ENCODE measurements at places on chromosomes 6 and 20.

GRCh38 chr20:31966991-31967655, 828 bp upstream of the XKR7 start:
- DNase-seq: no peak

GRCh38 chr20:53070706-53071392, 98.7 kb downstream of the TSHZ2 start:
- DNase-seq: peak; percentile 13

- no peak for DNase-seq
Measured at GRCh38 chr20:54843865-54844264, 368.5 kb downstream of the DOK5 start.

GRCh38 chr20:17916433-17916891, 52.1 kb downstream of the SNX5 start:
- DNase-seq: no peak

- DNase-seq: no peak
Measured at GRCh38 chr6:150640556-150641209, 41.0 kb downstream of the PLEKHG1 start.

GRCh38 chr6:54254886-54255285, 53.4 kb upstream of the TINAG start:
- no peak for DNase-seq

DNA sequence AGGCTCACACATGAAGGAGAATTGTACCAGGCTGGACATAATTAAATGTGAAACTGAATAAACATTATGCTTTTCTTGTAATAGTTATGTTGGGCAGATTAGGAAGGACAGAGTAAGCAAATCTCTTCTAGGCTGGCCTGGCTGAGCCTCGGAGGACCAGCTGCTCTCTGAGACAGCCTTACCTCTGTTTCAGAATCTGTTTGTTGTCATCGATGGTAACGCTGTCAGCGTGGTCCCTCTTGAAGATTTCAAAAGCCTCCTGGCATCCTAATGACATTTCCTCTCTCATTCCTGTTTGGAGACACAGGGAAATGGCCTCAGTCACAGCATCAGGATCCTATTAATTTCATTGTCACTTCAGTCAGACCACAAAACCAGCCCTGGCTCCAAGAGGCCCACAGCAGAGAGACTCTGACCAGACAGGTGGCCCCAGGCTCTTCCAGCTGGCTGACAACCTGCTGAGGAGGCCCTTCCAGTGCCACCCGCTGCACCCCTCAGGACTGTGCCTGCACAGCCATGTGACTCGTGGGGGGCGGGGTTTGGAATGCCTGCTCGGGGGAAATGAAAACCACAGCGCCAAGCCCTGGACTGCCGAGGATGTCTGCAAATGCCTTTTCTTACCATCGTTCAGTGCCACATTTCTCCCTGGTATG, 108.5 kb upstream of the KCNK16 start:
- peak; percentile 37 for DNase-seq

DNA sequence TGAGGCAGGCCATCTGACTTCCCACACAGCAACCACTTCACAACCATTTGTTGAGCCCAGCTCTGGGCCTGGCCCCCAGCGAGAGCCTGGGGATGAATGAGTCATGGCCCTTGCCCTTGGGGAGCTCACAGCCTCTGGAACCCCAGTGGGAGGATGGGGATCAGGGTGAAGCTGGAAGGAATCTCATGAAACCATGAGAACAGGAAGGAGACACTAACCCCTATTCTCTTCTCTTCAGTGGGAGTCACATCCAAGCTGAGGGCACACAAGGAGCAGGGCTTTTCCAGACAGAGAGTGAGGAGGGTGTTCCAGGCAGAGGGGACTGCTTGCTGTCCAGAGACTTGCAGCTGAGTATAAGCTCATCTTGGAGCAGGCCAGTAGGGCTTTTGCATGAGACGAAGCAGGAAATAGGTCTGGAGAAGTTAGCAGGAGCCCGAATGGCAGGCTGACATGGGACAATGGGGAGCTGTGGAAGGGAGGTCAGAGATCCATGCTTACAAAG, 7.5 kb downstream of the FOXS1 start:
- DNase-seq: peak; percentile 42

GRCh38 chr20:44733341-44734069, 12.2 kb upstream of the KCNK15 start:
- peak; percentile 59 for DNase-seq

DNA sequence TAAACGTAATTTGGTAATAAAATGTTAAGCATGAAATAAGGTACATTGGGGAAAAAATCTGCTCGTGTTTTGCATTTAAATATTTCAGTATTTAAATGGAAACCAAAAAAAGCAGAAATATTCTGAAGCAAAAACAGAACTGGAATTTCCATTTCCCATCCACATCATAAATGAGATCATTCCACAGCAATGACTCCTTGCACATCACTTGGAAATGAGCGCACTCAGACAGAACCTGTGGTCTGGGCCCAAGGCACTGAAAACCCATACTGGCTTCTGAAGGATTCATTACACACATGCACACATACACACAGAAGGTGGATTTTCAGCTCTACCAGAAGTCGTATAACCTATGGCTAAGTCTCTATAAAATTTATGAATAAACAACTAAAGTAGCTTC, 174.8 kb downstream of the IBTK start:
- DNase-seq: peak; percentile 90

- DNase-seq: no peak
Measured at GRCh38 chr6:127436578-127437110, 22.5 kb downstream of the KIAA0408 start.

DNA sequence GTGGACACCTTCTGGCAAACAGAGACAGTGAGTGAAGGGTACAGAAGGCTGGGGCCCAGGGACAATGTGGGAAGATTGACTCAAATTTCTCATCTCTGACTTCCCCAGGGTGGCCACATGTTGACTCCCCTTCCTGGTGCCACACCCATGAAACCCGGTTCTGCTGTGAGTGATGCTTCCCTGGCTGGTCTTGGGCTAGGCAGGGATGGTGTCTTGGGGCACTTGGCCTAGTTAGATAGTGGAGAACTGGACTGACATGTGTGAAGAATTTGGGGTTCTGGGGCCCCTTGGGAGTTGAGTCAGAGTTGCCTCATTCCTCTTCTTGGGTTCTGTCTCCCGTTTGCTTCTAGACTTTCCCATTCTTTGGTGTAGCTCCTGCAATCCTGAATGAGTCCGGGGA, 34.2 kb downstream of the GSS start:
- no peak for DNase-seq

DNA sequence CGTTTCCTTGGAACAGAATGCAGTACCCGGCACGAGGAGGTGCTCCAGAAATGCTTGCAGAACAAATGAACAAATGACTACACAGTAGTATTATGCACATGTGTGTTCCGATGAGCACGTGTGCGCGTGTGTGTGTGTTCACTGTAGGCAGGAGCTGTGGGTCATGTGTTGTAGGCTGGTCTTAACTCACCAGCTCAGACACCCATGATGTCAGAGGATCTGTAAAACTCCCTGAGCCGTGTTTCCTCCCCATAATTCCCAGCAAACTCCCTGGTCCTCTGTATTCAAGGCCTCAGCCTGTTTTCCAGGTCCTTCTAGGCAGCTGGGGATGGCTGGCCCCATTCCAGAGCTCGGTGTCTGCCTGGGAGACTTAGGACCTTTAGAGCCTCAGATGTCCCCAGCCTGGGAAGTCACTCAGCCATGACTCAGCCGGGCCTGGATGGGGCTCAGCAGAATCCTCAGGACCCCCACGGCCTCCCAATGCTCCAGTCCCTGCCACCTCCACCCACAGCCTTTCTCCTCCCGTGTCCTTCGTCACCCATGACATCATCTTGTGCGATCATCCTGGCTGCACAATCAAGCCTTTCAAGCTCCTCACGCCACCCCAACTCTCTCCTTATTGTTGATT, 475.0 kb upstream of the SULF2 start:
- DNase-seq: peak; percentile 17

GRCh38 chr6:85966828-85967227, 324.1 kb upstream of the SYNCRIP start:
- no peak for DNase-seq

DNA sequence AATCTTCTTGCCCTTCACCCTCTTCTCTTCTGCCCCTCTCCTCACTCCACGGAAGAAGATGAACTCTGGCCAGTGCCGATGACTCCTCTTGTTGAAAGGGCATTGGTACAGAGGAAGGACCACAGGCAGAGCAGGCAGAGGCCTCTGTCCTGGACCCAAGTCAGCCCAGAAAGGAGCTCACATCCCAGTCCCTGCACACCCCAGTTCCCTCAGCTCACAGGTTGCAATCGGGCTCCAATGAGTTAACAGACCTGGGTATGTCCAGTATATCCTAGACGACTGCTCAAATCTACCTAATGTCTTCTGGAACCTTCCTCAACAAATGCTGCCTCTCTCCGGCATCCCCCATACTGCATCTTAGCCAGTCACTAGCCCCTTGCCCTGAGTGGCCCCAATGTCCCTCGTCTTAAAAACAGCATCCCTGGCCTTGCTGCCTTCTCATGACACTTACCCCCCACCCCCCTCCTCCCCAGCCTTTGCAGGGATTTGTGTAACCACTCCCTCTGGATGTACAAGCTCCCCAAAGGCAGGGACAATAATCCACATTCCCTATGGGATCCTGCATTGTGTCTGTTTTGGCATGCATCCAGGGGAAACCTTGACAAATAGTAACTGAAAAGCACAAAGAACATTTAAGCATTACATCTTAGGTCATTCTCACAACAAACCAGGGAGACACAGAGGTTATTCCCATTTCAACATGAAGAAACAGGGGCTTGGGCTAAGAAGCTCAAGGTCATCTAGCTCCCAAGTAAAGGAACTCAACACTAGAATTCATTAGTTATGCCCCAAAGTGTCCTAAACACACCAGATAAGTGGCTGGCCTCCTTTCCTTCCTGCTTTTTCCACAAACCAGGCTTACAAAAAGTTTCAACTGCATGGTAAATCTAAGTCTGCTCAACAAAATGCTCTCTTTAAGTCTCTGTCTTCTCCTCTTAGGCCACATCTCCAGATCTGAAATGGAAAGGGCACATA, 45.1 kb downstream of the TRERF1 start:
- DNase-seq: no peak

- no peak for DNase-seq
Measured at GRCh38 chr20:54166987-54167662, 6.7 kb downstream of the CYP24A1 start.

GRCh38 chr20:62693524-62693922, 15.1 kb upstream of the NTSR1 start:
- DNase-seq: no peak

DNA sequence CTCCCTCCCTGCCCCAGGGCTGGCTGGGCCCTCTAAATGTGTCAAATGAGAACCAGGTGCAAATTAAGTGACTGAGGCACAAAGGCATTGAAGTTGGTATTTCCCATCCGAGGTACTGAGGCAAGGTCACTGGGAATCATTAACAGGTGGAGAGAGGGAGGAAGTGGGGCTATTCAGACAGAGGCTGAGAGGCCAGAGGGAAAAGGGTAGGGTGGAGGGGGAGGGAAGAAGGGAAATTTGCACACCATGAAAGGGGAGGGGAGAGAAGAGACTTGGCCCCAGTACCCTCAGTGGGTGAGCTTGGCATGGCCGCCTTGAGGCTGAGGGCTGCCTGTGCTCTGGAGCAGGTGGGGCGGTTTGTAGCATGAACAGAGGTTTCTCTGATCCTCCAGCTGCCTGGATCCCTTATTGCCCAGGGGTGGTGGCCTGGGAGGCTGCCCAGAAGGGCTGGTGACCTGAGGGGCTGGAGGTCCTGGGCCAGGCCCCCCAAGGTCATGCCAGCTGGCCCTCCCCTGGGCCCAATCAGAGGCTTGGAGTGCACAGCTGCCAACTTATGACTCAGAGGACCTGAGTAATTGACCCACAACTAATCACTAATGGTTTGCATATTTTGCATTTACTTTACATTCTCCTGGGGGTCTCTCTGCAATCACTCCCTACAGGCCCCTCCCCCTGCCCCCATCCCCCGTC, 40.3 kb upstream of the ZFAND3 start:
- DNase-seq: peak; percentile 67

- DNase-seq: no peak
Measured at GRCh38 chr6:136334853-136335252, 45.2 kb upstream of the BCLAF1 start.

DNA sequence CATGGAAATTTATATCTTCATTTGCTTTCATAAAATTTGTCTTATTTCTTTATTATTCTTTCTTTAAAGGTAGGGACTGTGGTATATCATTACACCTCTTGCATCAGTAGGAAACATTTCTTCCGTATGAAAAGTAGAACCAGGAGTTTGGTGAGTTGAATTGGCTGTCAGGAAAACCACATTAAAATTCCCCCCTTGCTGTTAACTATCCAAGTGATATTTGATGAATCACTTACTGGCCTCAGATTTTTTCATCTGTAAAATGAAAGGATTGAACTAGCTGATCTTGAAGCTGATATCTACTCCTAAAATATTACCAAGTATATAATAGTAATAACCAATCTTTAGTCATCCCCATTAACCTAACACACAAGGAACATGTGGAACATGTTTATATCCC, 460.9 kb downstream of the GJA1 start:
- no peak for DNase-seq

GRCh38 chr20:48421547-48421946, 406.3 kb downstream of the PREX1 start:
- no peak for DNase-seq

DNA sequence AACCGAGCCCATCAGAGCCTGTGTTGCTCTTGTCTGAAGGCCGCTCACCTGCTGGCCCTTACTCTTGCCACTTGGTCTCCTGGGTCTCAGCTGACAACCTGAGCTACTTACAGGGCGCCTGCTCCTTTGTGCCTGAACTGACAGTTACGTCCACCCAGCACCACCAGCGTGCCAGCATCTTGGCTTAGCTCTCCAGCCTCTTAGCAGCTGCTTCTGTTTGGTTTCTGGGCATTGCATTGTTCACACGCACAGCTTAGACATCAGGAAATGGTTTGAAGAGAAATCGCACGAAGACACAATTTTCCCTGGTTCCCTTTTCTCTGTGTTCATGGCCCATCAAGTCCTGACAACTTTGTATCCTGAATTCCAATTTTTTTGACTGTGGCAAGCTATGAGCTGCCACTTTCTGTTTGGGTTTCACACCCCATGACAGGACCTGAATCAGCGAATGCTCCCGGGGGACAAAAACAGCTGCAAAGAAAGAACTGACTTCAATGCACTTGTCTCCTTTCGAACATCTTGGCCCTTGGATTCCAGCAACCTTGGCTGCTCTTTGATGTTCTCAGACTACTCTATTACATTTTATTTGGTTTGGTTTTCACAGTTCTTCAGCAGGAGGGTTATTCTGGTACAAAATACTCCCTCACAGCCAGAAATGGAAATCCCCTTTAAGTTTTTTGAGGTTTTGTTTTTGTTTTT, 45.2 kb upstream of the LY86 start:
- DNase-seq: no peak

- no peak for DNase-seq
Measured at GRCh38 chr20:9927224-9927623, 88.3 kb upstream of the PAK5 start.

GRCh38 chr6:22437665-22438064, 131.7 kb upstream of the HDGFL1 start:
- no peak for DNase-seq

Measured in kidney tubule cell (primary cell).